ENCODE measurements at places on chromosomes 2 and 18.

- DNase-seq = no peak
These were observed 10.2 kb downstream of the NFATC1 start for GRCh38 chr18:79405781-79406575.

DNA sequence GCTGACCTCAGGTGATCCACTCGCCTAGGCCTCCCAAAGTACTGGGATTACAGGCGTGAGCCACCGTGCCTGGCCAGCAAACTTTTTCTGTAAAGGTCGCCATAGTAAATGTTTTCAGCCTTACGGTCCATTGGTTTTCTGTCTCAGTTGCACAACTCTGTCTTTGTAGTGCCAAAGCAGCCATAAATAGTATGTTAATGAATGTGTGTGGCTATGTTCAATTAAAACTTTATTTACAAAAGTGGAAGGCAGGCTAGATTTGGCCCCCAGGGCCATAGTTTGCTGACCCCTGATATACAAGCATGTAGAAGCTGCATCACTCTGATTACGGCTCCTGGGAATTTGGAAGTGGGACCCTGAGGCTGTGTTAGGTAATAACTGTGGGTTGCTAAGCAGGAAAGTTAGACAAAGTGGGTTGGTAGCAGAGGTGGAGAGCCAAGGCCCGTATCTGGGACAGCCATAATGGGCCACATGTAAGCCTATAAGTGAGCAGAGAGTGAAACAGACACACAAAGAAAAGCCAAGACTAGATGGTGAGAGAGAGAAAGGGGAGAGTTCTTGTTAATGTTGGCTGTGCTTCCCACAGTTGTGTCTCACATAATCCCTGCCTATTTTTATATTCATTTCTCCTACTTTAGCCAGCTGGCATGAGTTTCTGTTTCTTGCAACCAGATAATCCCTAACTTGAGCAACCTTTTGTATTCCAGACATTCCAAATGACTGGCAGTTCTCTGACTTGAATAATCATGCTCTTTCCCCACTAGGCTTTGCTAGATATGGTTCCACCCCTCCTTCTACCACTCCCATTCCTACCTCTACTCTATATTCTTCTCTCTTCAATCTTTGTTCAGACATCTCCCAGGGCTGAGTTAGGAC, 223.3 kb upstream of the STON1 start:
- no peak for DNase-seq

- DNase-seq = no peak
These were observed 255.8 kb upstream of the HNRNPA3 start for GRCh38 chr2:176956791-176957190.

- no peak for DNase-seq
These were observed 12.2 kb upstream of the ZAP70 start for GRCh38 chr2:97701186-97701585.

- DNase-seq = no peak
These were observed 5.8 kb upstream of the MYOM1 start for GRCh38 chr18:3225588-3225987.

DNA sequence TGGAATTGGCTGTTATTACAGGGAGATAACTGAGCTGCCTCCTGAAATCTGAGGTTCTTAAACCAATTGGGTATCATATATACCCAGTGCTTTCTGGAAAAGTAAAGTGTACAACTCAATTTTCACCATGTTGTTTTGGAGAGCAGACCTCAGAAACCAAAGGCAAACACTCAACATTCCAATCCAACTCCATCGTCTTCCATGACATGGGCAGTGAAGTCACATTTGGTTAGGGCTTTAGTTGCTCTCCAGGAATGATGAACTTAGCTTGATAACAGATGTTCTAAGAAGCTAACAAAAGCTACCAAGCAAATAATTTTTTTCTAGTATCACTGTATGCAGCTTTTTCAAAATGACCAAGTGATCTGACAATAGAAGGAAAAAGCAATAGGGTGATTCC, 107.0 kb upstream of the SLC35G4 start:
- DNase-seq = no peak

DNA sequence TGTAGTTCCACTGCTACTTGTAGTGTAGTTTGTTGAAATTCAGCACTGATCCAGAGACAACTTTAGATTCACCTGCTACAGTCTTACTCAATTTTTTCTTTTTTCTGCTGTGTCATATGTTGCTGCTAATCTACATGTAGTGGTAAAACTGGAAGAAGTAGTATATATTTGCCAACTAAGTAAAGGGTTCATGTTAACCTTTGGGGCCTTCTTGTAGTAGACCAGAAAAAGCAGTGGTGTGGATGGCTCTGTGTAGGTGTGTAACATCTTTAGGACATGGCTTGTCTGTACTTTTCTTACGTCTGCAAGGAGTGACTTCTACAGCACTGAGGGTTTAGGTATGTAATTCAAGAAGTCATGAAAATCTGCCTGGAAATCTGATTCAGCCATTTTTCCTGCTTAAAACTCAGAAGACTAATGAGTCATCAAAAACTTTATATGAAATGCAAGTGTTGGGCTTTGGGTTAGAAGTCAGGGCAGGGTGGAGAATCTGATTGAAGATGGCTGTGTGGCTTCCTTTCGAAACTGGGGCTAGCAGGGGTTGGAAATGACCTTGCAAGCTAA, 8.4 kb downstream of the PTPRM start:
- DNase-seq = no peak

GRCh38 chr2:186503827-186504606, 18.0 kb downstream of the ZC3H15 start:
- DNase-seq = peak; percentile 28

DNA sequence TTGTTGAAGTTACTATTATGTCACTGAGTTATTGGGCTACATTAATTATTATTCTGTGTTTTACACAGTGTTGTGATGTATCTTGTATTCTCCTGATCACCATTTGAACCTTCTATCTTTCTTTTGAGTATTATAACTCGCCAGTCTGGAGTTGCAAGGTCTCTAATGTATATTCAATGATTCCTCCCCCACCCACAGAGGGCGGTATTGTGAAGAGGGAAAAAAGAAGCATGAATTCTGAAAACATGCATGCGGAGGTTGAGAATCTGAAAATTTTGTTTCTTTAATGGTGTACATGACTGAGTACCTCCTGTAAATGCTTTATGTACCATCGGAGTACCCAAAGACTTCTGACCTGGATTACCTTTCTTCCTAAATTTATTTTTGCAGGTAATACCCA, 266.6 kb downstream of the NR4A2 start:
- no peak for DNase-seq

DNA sequence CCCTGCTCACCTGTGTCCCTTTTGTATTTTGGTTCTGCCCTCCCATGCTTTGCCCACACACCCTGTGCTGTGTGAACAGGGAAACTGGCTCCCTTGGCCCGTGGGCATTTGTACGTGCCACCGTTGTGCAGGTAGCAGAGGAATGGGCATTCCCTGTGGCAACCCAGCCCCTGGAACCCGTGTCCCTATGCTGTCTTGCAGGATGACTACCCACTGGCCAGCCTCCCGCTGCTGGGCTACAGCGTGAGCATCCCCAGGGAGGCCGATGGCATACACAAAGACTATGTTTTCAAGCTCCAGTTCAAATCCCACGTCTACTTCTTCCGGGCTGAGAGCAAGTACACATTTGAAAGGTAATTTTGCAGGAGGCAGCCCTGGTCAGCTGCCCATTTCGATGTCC, 15.3 kb downstream of the STK25 start:
- DNase-seq = no peak

DNA sequence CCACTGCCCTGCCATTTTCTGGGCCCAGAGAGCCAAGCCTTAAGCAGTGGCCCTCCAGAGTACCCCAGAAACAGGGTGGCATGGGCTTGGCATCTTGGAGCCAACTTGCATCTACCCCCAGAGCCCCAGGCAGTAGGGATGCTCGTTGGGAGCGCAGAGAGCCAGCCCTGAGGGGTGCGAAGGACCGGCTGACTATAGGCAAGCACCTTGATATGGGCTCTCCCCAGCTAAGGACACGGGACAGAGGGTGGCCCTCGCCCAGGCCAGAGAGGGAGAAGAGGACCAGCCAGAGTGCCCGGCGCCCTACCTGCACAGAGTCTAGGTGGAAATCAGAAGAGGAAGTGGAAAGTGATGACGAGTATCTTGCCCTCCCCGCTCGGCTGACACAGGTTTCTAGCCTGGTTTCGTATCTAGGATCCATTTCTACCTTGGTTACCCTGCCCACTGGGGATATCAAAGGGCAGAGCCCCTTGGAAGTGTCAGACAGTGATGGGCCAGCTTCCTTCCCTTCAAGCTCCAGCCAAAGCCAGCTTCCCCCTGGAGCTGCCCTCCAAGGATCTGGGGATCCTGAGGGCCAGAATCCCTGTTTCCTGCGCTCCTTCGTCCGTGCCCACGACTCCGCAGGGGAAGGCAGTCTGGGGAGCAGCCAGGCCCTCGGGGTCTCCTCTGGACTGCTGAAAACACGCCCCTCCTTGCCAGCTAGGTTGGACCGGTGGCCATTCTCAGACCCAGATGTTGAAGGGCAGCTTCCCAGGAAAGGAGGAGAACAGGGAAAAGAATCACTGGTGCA, 16.2 kb downstream of the CEP68 start:
- no peak for DNase-seq

DNA sequence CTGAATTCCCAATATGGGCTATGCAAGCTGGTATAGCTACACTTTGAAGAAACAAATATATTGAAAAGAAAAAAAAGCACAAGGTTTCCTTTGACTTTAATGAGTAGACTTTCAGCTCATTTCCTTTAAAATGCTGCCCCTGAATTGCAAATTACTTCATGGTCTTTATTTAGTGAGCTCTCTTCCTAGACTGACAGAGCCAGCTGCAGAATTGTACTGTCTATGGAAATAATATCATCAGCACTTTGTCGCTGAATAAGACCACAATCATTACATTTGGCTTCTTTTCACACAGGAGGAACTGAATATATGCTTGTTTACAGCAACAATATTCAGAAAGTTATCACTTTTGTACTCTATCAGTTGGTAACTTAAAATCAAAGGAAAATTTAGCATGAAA, 41.7 kb downstream of the ARL5A start:
- no peak for DNase-seq

GRCh38 chr2:162025121-162025911, 48.7 kb downstream of the DPP4 start:
- DNase-seq = no peak

DNA sequence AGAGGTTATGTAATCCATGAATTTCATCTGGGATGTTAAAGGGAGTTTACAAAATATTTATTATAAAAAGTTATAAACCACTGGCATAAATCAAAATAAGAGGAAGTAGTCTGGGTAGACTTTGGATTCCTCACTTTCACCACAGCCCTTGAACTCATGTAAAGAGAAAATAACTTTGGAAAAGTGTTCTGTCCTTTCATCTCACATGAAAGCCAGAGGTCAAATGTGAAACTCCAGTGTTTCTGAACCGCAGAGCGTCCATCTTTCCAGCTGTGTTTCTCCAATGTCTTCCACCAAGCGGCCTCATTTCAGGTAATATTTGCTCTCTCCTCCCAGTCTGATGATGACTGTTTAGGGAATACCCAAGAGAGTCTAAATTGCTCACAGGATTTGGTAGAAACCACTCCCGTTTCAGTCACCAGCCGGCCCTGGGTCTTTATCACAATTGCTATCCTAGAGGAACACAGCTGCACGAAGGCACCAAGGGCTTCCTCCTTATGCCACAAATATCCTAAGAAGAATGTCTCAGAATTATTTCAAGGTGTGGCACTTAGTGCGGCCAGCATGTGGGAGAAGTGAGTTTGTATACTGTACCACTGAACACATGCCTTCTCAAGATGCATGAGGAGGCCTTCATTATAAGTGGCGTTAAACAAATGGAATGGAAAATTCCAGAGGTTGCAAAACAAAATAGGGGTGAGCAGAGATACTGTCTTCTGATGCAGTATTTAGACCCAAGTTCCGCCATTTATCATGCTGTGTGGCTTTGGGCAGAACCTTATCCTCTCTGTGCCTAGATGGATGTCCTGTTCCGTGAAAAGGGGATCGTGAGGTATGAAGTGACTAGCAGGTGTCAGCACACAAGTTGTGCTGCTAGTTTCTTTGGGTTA, 63.8 kb downstream of the ACTR2 start:
- DNase-seq = no peak

DNA sequence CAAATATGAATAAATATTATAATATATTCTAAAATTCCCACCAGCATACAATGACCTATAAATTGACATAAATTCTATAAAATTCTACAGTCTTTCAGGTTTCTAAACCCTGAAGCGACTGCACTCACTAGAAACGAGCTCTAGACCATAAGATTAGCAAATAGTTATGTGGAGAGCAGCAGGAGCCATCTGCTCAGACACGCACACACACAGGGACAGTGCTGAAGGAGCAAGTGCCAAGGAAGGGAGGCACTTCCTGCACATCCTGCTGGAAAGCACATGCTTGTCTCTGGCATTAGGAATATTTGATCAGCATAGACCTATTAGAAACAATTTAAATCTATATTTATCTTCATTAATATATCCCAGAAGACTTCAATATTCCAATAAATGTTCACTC, 713.9 kb upstream of the CDH2 start:
- DNase-seq = no peak

DNA sequence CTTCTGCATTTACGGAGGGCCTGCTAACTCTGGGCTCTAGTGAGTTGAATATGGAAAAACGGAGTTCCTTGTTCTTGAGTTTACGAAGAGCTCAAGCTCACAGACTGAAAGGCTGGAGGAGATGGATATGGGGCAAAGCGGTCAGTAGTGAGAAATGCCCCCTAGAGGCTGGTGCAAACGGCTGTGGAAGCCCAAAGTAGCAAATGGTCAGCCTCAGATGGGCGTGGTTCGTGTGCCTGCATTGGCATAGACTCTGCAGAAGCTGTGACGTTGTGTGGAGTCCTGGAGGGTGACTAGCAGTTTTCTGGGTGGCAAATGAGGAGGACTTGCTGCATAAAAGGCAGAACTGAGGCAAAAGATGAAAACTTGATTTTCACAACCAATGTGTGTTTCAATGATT, 93.6 kb upstream of the TWIST2 start:
- no peak for DNase-seq

DNA sequence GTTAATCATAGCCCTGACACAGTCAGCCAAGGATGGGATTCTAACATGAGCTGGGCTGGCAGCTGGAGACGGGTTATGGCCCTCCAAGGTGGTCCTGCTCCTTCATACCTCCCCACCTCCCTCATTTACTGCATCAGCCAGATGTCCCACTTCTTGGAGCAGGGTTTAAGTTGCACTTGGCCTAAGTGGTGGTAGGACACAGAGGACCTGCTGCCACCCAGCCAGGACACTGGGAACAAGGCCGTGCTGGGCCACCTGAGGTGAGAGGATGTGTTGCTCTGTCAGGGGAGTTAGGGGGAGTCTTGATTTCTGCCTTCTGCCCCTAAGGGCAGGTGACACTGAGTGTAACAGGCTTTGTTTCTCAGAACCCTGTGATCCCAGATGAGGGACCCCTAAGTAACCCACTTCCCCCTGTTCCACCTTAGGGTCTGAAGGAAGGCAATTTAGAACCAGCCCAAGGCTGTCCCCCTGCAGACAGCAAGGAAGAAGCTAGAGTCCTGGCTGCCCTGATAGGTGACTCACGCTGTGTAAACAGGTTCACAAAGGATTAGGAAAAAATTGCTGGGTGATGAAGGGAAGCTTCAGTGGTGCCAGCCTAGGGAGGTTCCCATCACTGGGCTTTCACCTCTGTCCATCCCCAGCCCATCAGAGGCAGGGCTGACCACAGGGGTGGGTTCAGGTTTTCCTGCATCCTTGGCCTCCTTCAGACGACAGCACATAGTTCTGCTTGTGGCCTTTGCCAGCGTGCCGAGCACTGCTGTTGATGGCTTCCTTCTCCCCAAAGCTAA, 114.3 kb upstream of the MCFD2 start:
- DNase-seq = no peak

GRCh38 chr2:162342841-162343240, 1.1 kb upstream of the GCA start:
- no peak for DNase-seq
